Osteoblast (primary cell): ENCODE measurements at places on chromosomes 3 and 15. TPM values are rescaled to one million over a fixed set of nuclear protein-coding genes. Genes with fewer than 3 reads are reported as not detected.
A peak's percentile ranks its signal among the peaks of the same experiment; 100 is the strongest.

C3orf85 gene
- total RNA-seq: not detected in 2 replicates

- no peaks in the 10 kb centered on the region for H3K4me1 ChIP-seq
- no peak overlapping the region for H3K27ac ChIP-seq
These were observed 14.6 kb upstream of the SEC62 start for GRCh38 chr3:169952045-169952444.

ZNF860 gene
- total RNA-seq: 0.59 and 0.72 TPM in 2 replicates

DNA sequence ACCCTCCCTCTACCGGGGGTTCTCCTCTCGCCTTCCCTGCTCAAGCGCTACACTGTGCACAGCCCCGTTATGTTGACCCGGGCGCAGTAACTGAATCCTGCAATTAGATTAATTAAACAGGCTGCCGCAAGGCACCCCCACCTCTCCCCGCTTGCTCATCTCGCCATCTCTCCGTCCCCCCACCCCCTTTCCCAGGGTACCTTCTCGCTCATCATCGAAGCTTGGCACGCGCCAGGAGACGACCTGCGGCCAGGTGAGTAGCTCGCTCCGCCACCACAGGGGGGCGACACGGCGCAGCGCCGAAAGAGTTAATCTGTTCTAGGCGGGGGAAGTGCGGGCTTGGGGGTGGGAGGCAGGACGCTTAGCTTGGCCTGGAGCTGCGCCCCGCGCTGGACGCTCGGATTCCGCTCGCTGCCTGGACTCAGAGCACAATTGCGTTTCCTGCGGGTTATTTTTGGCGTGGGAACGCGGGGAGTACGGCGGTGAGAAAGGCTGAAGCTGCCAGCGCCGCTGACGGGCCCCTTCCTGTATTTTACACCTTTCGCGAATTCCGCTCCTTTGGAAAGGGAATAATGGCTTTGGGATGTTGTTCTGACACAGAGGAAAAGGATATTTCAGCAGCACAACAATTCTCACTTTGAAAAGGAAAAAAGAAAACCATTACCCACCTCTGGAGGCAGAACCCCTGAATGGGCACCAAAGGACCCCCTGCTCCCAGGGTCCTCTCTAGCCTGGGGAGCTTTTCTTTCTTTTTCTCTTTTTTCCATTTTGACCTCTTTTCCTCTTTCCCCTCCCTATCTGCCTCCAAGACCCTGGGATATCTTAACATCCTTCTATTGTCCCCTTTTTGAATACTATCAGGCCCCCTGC lies 1.5 kb downstream of the DLL4 start:
- H3K4me1 ChIP-seq: peaks cover 16% of the 10 kb centered on the region
- no peaks in the 10 kb centered on the region for H3K36me3 ChIP-seq
- peaks cover 76% of the 10 kb centered on the region for H3K27me3 ChIP-seq
- DNase-seq: peak; percentile 92

DNA sequence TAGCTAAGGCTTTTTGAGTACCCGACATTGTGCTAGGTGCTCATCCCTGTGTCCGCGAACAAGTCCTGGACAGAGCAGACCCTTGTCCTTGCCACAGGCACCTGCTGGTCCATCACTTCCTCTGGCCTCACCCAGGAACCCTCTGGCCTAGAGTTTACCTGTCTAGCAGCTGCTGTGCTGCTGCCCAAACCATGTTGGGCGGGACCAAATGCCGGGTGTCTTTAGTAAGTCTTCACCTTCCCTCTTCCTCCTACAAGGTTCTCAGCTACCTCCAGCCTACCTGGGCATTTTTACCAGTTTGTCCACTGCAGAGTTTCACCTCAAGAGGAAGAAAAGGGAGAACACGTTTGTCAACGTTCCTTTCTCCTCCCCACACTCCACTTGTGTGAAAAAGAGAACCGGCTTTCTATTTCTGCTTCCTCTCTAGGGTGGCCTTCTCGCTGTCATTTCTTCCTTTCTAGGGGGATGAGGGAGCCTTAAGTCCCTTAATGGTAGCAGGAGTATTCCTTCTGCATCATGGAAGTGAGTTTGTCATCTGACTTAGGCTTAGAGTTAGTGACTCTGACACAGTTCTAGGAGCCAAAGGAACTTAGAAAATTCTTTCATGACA lies 80.4 kb upstream of the GCNT3 start:
- H3K4me1 ChIP-seq: no peaks in the 10 kb centered on the region
- no peak overlapping the region for H3K27ac ChIP-seq
- H3K36me3 ChIP-seq: no peaks in the 10 kb centered on the region
- H3K4me3 ChIP-seq: no peak overlapping the region
- DNase-seq: no peak
- peaks cover 11% of the 10 kb centered on the region for H3K27me3 ChIP-seq

GRCh38 chr15:57387564-57388076 lies 11.3 kb downstream of the CGNL1 start:
- no peak for DNase-seq

DNA sequence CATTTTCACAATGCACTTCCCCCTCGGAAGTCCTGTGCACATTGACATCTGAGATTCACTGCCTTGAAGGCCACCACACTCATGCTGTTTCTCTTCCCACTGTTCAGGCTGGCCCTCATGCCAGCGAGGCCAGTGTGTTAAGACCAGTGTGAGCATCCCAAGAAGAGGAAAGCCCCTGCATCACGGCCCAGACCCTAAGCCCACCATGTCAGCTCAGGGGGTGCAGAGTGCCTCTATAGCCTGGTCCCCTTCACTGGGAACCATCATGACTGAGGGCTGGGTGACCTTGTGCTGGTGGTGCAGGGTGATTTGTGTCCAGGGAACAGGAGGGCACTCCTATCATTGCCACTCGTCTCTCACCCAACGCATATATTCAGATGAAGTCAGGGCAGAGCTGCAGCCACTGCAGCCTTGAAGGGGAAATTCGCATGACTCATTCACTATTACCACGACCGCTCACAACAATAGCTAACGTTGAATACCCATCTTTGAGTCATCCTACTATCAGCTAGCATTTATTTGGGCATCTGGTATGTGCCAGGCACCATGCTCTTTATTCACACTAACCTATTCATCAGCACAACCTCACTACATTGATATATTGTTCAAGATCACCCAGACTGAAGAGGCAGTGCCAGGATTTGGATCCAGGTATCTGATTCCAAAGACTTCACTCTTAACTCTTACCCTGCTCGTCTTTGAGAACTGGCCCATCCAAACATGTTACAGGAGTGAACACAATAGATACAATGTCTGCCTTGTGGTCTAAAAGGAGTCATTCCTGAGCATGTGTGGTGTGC lies 58.8 kb upstream of the SLC6A11 start:
- H3K36me3 ChIP-seq: no peaks in the 10 kb centered on the region
- no peak overlapping the region for H3K4me3 ChIP-seq
- no peak for DNase-seq
- no peak overlapping the region for H3K27ac ChIP-seq
- peaks cover 5% of the 10 kb centered on the region for H3K4me1 ChIP-seq

STAG1 gene
- total RNA-seq: 56.9 and 58.6 TPM in 2 replicates

DNA sequence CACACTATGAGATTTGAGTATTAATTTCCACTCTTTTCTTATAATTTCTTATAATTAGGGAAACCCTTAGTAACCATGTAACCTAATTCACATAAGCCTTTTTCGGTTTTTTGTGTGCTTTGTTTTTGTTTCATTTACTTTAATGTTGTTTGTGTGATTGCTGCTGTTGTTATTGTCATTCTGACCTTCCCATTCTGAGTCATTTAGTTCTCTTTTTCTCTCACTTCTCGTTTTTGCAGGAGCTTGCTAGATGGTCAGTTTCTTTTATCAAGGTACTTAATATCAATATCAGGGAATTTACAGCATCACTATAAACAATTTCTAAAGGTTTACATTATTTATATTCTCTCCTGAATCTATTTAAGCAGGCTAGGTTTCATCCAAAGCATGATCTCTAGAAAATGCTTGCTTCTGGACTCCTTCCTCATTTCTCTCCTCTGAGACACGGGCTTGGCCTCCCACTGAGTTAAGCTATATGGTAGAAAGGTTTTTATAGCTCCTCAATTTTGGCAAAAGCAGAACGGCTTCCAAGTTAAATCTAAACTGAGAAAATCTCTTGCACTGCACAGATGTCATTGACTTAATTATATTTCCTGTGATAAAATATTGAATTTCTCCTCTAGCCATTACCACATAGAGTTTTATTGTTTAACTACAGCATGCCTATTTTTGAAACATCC lies 534.2 kb downstream of the NSUN3 start:
- no peaks in the 10 kb centered on the region for H3K4me1 ChIP-seq
- H3K27me3 ChIP-seq: no peaks in the 10 kb centered on the region
- no peaks in the 10 kb centered on the region for H3K36me3 ChIP-seq
- H3K27ac ChIP-seq: no peak overlapping the region
- H3K4me3 ChIP-seq: no peak overlapping the region

DNA sequence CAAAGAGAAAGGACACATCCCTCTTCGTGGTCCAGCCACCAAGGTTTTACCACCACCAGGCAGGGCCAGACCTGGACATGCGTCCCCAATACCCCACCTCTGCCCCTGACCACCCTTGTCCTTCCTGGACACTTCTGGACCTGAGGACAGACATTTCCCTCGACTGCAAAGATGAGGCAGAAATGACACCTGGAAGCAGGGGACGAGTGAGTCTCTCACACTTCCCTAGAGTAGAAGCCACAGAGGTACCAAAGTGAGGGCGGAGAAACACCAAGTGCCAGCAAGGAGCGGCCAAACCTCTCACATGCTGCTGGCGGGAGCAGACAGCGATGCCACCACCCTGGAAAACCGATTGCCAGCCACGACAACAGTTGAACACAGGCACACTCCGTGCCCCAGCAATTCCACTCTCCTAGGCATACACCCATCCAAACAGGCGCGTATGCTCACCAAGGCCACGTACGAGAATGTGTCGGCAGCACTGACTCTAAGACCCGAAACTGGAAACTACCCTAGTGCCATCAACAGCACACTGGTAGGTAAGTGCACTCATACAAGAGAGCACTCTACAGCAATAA lies 207.0 kb upstream of the NSMCE3 start:
- no peak overlapping the region for H3K27ac ChIP-seq
- H3K4me1 ChIP-seq: no peaks in the 10 kb centered on the region
- no peaks in the 10 kb centered on the region for H3K27me3 ChIP-seq
- no peak overlapping the region for H3K4me3 ChIP-seq
- DNase-seq: no peak

MORC1 gene
- not detected in 2 replicates for total RNA-seq

GRCh38 chr15:62482785-62483429 lies 317.8 kb upstream of the C2CD4B start:
- peak overlapping the region; percentile 44 for H3K27ac ChIP-seq
- peaks cover 11% of the 10 kb centered on the region for H3K4me1 ChIP-seq

CCR9 gene
- total RNA-seq: not detected in 2 replicates

GRCh38 chr3:62597491-62597890 lies 224.1 kb upstream of the FEZF2 start:
- no peaks in the 10 kb centered on the region for H3K36me3 ChIP-seq
- H3K27me3 ChIP-seq: no peaks in the 10 kb centered on the region
- no peak overlapping the region for H3K27ac ChIP-seq
- H3K4me3 ChIP-seq: no peak overlapping the region
- H3K4me1 ChIP-seq: peaks cover 22% of the 10 kb centered on the region

- H3K4me3 ChIP-seq: no peak overlapping the region
- H3K4me1 ChIP-seq: peaks cover 39% of the 10 kb centered on the region
- DNase-seq: no peak
These were observed 71.5 kb downstream of the LRRC28 start for GRCh38 chr15:99322643-99323405.

GATM gene
- total RNA-seq: 0.59 and 0.72 TPM in 2 replicates

DNA sequence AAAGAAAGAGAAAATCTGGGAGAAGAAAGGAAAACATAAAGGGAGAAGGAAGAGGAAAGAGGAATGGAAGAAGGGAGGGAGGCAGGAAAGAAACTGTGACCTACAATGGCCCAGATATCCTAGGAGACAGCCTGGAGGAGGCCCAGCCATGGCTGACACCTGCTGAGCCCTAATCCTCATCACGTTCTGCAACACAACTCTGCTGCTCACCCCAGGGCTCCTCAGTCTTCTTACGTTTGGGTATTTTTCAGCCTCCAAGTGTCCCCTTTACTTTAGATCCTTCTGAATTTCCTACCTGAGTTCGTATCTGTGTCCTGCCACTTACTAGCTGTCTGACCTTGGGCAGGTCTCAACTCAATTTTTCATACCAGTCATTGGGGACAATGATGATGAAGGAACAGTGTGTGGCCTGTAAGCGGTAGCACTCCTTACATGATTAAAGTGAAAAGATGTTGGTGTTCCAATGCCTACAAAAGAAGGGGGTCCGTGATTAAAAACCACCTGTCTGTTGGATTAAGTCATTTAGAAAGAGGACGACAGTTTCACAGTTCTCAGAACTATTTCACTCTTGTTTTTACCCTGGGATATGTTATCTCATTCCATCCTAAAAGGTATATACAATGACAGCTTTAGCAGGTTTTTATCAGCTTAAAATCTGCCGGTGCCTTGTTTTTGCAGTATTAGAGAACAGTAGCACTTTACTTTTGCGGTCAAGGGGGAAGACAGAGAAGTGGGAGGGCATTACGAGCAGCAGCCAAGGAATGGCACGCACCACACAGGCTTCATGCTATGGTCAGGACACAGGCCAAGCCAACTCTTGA lies 47.4 kb downstream of the CCR4 start:
- DNase-seq: no peak
- H3K4me3 ChIP-seq: no peak overlapping the region
- H3K4me1 ChIP-seq: no peaks in the 10 kb centered on the region
- H3K27me3 ChIP-seq: no peaks in the 10 kb centered on the region
- peaks cover 8% of the 10 kb centered on the region for H3K36me3 ChIP-seq
- no peak overlapping the region for H3K27ac ChIP-seq

GRCh38 chr3:195893044-195893395 lies 15.3 kb downstream of the TNK2 start:
- no peaks in the 10 kb centered on the region for H3K27me3 ChIP-seq
- H3K4me1 ChIP-seq: peaks cover 55% of the 10 kb centered on the region
- no peaks in the 10 kb centered on the region for H3K36me3 ChIP-seq
- H3K4me3 ChIP-seq: peak overlapping the region; percentile 57
- DNase-seq: peak; percentile 93

MESP1 gene
- under 0.01 TPM in 2 replicates for total RNA-seq

SLC41A3 gene
- total RNA-seq: 41.5 and 59.4 TPM in 2 replicates

- H3K27me3 ChIP-seq: peaks cover 8% of the 10 kb centered on the region
- DNase-seq: no peak
- no peaks in the 10 kb centered on the region for H3K4me1 ChIP-seq
- no peaks in the 10 kb centered on the region for H3K36me3 ChIP-seq
- no peak overlapping the region for H3K4me3 ChIP-seq
These were observed 25.8 kb downstream of the KLHL6 start for GRCh38 chr3:183529717-183530116.

CMTM7 gene
- 7.2 and 10.0 TPM in 2 replicates for total RNA-seq

- DNase-seq: no peak
- peaks cover 25% of the 10 kb centered on the region for H3K36me3 ChIP-seq
- H3K4me1 ChIP-seq: peaks cover 10% of the 10 kb centered on the region
- no peaks in the 10 kb centered on the region for H3K27me3 ChIP-seq
- H3K27ac ChIP-seq: peak overlapping the region; percentile 91
These were observed 1.5 kb downstream of the WHAMM start for GRCh38 chr15:82810890-82811426.

- H3K4me3 ChIP-seq: no peak overlapping the region
- H3K4me1 ChIP-seq: no peaks in the 10 kb centered on the region
- H3K27me3 ChIP-seq: peaks cover 4% of the 10 kb centered on the region
- H3K36me3 ChIP-seq: no peaks in the 10 kb centered on the region
- H3K27ac ChIP-seq: no peak overlapping the region
These were observed 54.3 kb downstream of the SLC30A4 start for GRCh38 chr15:45468294-45468693.

GRCh38 chr3:132785292-132785691 lies 63.1 kb upstream of the NPHP3 start:
- no peaks in the 10 kb centered on the region for H3K36me3 ChIP-seq
- peaks cover 19% of the 10 kb centered on the region for H3K4me1 ChIP-seq
- no peak for DNase-seq
- H3K4me3 ChIP-seq: no peak overlapping the region

- no peak overlapping the region for H3K4me3 ChIP-seq
- no peak overlapping the region for H3K27ac ChIP-seq
These were observed 109.7 kb downstream of the OCA2 start for GRCh38 chr15:27989427-27989826.

IL12A gene
- total RNA-seq: 3.2 and 4.7 TPM in 2 replicates
